ENCODE measurements at places on chromosomes 11 and 22.
A peak's percentile ranks its signal among the peaks of the same experiment; 100 is the strongest.

- DNase-seq: no peak
Observed at GRCh38 chr11:125313271-125314219, 149.0 kb downstream of the PKNOX2 start.

DNA sequence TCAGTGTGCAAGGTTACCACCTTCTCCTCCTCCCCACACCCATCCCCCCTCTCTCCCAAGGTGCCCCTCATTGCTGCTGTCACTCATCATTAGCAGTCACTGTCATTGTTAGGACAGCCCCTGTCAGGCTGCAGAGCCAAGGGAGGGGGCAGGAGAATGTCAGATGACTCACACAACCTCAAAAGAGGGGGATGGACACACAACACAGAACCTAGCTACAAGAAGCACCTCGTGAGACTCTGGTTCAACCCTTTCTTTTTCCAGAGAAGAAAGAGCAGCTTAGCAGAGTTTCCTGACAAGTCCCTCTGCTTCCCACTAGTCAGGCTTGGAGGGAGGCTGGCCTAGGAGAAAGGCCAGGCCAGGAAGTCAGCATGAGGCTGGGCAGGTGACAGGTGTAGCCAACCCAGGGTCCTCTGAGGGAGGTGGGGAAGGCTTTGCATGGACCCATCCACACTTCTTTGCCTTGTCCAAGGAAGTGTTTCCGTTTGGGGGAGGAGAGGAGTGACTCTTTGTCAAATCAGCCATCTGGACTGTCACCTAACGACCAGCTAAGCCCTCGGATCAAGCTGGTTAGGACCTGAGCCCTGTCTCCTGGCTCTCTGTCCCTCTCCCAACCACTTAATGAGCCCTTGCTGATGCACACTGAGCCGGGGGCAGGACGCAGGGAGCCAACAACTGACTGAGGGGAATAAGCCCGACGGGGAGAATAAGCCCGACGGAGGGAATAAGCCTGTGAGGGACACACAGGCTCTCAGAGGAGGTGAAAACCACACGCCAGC, 18.3 kb downstream of the ADORA2A start:
- no peak for DNase-seq

DNA sequence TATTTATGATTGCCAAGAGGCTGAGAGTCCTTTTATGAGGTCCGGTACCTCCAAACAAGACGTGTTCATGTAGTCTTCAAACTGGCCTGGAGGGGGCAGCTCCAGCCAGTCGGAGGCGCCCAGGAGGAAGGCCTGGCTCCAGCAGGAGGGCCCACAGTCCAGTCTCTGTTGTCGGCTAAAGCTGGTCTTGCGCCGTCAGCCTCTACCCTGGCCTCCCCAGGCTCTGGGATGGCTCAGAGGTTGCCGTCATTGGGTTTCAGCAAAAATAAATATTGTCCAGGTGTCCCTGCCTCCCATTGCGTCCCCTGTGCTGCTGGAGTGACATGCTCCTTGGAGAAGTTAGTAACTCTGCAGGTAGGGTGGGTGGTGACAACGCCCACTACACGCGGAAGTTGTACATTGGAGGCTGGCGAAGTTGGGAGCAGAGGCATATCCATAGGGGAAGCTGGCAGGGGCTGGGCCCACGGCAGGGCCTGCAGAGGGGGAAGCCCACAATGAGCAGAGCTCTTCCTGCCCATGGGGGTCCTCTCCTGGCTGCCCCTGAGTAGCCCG, 1.0 kb upstream of the SLC25A1 start:
- peak; percentile 90 for DNase-seq

DNA sequence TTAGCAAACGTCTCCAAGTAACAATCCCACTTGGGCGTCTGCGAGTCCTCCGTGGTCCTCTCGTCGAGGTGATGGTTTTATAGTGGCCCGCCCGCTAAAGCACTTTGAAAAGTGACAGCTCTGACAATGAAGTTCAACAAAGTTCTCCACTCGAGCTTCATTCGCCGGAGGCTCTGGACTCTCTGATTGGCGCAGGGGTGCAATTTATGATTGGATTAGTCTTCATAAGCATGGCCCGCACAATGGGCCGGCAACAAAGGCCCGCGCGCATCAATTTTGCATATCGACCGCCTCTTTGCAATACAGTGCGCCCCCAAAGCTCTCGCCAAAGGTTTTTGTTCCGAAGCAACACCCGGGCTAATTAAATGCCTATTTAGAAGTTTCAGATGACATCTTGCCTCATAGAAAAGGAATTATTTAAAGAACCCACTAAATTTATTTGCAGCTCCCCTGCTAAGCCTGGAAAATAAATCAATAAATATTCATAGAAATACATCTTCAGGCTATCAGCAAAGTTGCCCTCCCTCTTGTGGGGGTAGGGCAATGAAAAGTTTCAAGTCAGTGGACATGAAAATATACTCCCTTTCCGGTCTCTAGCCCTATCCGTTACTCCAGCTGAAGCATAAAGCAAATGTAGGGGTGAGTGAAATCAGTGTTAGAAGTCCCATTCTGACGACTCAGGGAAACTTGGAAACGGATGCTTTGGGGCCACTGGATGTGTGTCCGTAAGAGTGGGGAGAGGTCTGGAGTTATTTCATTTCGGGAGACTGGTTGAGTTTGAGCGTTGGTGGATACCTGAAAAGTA, at the start of gene DBX1:
DBX1 (minus strand) TSS at position 51 of the 805 bp plus-strand sequence. CDS start 151 bp downstream, outside the sequence.
- no peak for DNase-seq

- DNase-seq: no peak
Observed at GRCh38 chr11:86991341-86991740, 36.1 kb upstream of the FZD4 start.

DNA sequence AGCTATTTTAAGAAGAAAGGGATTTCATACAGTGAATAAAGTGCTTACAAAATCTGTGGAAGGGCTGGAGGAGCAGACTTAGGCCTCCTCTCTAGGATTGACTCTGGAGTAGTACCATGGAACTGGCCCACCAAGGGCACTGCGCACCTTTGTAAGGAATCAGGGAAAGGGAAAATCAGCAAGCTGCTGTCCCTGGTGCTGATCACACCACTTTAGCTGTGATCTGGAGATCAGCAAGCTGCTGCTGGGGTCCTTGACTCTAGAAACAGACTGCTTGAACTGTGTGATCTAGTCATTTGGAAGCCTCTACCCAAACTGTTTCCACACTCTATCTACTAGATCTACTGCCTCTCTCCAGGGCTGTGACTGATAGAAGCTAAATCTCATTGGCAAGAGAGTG, 18.4 kb upstream of the TECTA start:
- DNase-seq: peak; percentile 28

Data from HT-29 (cell line).